ENCODE measurements at places on chromosomes 13 and 19. TPM values are rescaled to one million over a fixed set of nuclear protein-coding genes. Genes with fewer than 3 reads are reported as not detected.

DNA sequence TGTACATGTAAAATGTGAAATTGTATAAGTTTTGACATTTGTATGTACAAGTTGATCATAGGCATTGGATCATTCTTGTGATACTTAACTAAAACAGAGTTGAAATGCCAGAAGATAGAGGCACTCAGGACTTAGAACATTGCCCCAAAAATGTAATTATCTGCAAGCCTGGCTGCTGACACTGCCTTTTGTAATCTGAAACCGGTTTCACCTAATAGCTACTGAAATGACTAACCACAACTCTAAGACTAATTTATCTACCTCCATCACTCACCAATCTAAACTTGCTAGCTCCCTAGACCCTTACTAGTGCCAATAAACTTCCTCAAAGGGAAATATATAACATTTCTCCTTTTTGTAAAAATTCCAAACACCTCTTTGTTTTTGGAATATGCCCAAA is 2596.2 kb downstream of the PCDH9 start:
- no peaks in the 10 kb centered on the region for H3K27me3 ChIP-seq
- no peaks in the 10 kb centered on the region for H3K4me1 ChIP-seq
- H3K36me3 ChIP-seq = no peaks in the 10 kb centered on the region
- no peak overlapping the region for H3K27ac ChIP-seq
- H3K4me3 ChIP-seq = no peak overlapping the region
- no peak for DNase-seq

- H3K27me3 ChIP-seq = peaks cover 21% of the 10 kb centered on the region
- no peak overlapping the region for H3K4me3 ChIP-seq
- no peak for DNase-seq
Measured at GRCh38 chr13:95480131-95480545, 72.4 kb upstream of the CLDN10 start.

GRCh38 chr19:47143322-47144073 is 12.9 kb downstream of the SAE1 start:
- H3K27ac ChIP-seq = no peak overlapping the region
- H3K4me3 ChIP-seq = no peak overlapping the region
- DNase-seq = no peak
- peaks cover 11% of the 10 kb centered on the region for H3K4me1 ChIP-seq
- H3K36me3 ChIP-seq = peaks cover 29% of the 10 kb centered on the region

GRCh38 chr13:74097116-74097515 is 37.1 kb downstream of the KLF12 start:
- no peaks in the 10 kb centered on the region for H3K36me3 ChIP-seq
- no peak overlapping the region for H3K4me3 ChIP-seq
- H3K4me1 ChIP-seq = no peaks in the 10 kb centered on the region
- no peak overlapping the region for H3K27ac ChIP-seq

DNA sequence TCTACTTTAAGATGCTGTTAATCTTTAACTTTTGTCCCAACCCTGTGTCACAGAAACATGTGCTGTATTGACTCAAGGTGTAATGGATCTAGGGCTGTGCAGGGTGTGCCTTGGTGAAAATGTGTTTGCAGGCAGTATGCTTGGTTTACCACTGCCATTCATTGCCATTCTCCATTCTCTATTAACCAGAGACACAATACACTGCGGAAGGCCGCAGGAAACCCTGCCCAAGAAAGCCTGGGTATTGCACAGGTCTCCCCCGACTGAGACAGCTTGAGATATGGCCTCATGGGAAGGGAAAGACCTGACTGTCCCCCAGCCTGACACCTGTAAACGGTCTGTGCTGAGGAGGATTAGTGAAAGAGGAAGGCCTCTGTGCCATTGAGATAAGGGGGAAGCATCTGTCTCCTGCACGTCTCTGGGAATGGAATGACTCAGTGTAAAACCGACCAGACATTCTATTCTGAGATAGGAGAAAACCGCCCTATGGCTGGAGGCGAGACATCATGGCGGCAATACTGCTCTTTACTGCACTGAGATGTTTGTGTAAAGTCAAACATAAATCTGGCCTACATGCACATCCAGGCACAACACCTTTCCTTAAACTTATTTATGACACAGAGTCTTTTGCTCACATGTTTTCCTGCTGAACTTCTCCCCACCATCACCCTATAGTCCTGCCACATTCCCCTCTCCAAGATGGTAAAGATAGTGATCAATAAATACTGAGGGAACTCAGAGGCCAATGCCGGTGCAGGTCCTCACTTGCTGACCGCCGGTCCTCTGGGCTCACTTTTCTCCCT is 13.1 kb upstream of the ZNF888 start:
- H3K36me3 ChIP-seq = peaks cover 5% of the 10 kb centered on the region
- H3K4me1 ChIP-seq = no peaks in the 10 kb centered on the region
- no peak for DNase-seq

DNA sequence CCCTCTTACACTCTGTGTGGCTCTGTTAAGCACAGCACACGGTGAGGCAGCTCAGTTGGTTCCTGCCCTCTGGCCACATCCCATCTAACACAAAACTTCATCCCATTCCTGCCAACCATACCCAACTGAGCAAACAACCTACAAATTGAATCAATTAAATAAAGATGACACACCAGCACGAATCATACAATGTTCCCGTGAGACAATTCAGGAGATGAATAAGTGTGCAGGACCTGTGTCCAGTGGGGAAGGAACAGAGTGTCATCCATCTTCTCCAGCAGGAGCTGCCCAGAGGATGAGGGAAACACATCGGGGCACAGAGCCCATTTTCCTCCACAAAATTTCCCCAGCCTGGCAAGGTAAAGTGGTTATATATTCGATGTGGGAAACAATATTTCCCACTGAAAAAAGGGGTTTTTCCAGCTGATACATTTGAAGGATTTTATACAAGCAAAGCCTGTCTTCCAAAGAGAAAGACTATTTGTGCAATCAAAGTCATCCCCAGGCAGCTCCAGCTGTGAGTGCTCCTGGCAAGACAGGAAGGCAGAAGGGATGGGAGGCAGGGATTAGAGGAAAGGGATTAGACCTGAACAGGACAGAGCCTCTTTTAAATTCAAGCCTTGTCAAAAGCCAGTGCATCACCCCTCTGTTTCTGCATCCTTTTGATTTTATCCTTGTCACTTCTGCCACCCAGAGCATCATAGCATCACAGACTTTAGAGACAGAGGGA is 240.2 kb downstream of the LHFPL6 start:
- H3K27me3 ChIP-seq = no peaks in the 10 kb centered on the region
- H3K4me1 ChIP-seq = peaks cover 10% of the 10 kb centered on the region
- no peak overlapping the region for H3K27ac ChIP-seq

- no peak overlapping the region for H3K4me3 ChIP-seq
- DNase-seq = peak; percentile 23
- no peak overlapping the region for H3K27ac ChIP-seq
- no peaks in the 10 kb centered on the region for H3K36me3 ChIP-seq
- no peaks in the 10 kb centered on the region for H3K27me3 ChIP-seq
Measured at GRCh38 chr13:79966059-79966458, 374.9 kb downstream of the SPRY2 start.

GRCh38 chr13:31595563-31595962 is 143.8 kb upstream of the RXFP2 start:
- no peak overlapping the region for H3K4me3 ChIP-seq
- H3K27me3 ChIP-seq = no peaks in the 10 kb centered on the region
- no peak overlapping the region for H3K27ac ChIP-seq
- H3K4me1 ChIP-seq = no peaks in the 10 kb centered on the region
- H3K36me3 ChIP-seq = no peaks in the 10 kb centered on the region

GRCh38 chr13:99926014-99926731 is 45.4 kb downstream of the ZIC5 start:
- peak; percentile 16 for DNase-seq
- H3K27ac ChIP-seq = no peak overlapping the region
- H3K4me1 ChIP-seq = no peaks in the 10 kb centered on the region
- H3K4me3 ChIP-seq = no peak overlapping the region

DNA sequence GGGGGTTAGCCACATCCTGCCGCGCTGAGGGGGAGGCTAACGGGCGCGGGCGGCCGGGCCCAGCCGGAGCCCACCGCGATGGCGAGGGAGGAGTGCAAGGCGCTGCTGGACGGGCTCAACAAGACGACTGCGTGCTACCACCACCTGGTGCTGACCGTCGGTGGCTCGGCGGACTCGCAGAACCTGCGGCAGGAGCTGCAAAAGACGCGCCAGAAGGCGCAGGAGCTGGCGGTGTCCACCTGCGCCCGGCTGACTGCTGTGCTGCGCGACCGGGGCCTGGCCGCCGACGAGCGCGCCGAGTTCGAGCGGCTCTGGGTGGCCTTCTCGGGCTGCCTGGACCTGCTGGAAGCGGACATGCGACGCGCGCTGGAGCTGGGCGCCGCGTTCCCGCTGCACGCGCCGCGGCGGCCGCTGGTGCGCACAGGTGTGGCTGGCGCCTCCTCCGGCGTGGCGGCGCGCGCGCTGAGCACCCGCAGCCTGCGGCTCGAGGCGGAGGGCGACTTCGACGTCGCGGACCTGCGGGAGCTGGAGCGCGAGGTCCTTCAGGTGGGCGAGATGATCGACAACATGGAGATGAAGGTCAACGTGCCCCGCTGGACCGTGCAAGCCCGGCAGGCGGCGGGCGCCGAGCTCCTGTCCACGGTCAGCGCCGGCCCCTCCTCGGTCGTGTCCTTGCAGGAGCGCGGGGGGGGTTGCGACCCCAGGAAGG is 692 bp downstream of the RGS9BP start:
- H3K4me3 ChIP-seq = peak overlapping the region; percentile 57
- no peak overlapping the region for H3K27ac ChIP-seq
- H3K27me3 ChIP-seq = peaks cover 34% of the 10 kb centered on the region
- no peaks in the 10 kb centered on the region for H3K36me3 ChIP-seq

- DNase-seq = no peak
- H3K27me3 ChIP-seq = no peaks in the 10 kb centered on the region
- no peak overlapping the region for H3K4me3 ChIP-seq
- H3K36me3 ChIP-seq = 0 out of 2 replicates have a peak, but pooled peaks cover 2% of the 10 kb centered on the region
- H3K4me1 ChIP-seq = peaks cover 6% of the 10 kb centered on the region
Measured at GRCh38 chr13:100138859-100139491, 50.1 kb downstream of the PCCA start.

- H3K4me1 ChIP-seq = peaks cover 27% of the 10 kb centered on the region
- no peak overlapping the region for H3K4me3 ChIP-seq
- H3K27me3 ChIP-seq = no peaks in the 10 kb centered on the region
- H3K27ac ChIP-seq = no peak overlapping the region
- H3K36me3 ChIP-seq = no peaks in the 10 kb centered on the region
Measured at GRCh38 chr19:2546128-2547032, 70.5 kb downstream of the GADD45B start.

DNA sequence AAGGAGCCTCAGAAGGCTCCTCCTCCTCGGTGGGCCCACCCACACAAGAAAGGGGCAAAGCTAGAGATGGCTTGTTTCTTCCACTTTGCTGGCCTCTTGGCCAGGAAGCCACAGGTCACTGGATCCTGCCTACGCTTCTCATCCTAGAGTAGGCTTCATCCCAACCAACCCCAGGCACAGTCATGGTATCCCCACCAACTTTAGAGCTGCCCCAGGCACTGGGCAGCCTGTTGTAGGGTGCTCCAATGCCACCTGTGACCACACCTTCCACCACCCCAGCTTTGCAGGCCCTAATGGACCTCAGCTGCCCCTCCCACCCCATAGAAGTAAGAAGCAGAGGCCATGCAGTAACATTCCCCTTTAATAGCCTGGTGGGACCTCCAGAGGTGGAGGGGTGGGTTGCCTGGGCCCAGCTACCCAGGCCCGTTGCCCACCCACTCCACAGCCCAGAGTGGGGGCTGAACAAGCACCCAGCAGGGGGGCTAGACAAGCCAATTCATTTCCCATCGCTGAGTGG is 522 bp upstream of the CHMP2A start:
- H3K36me3 ChIP-seq = peaks cover 35% of the 10 kb centered on the region
- no peaks in the 10 kb centered on the region for H3K27me3 ChIP-seq
- DNase-seq = no peak
- H3K4me3 ChIP-seq = peak overlapping the region; percentile 40

DNA sequence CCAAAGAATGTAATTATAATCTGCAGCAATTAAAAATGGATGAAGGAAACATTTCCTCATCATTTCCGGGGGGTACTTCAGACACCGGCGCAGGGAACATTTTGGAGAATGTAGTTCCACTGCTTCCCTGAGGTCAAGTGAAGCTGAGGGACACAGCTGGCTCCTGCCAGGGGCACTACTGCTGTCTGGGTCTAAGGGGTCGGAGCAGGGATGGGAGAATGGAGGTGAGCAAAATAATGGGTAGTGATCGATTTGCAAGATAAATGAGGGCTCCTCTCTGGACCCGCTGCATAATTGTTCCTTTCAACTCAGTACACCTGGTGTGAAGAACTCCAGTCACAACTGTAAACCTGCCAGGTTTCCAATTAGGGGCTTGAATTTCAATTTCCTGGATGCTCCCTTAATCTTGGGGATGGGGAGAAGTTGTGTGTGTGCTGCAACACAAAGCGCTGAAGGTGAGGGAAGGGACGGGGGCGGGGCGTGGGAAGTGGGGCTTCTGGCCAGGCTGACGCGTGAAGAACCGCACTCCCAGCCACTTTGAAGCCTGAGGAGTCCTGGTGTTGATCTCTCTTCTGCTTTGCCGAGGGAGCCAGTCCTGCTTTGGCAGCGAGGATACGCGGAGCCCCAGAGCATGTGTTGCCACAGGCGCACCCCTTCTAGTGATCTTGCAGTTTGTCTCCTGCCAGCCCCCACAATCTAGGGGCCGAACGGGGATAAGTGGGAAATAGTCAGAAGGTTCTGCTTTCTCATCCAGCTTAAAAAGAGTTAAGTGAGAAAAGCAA is 57.9 kb upstream of the PCDH8 start:
- H3K27ac ChIP-seq = no peak overlapping the region
- no peaks in the 10 kb centered on the region for H3K36me3 ChIP-seq

DNA sequence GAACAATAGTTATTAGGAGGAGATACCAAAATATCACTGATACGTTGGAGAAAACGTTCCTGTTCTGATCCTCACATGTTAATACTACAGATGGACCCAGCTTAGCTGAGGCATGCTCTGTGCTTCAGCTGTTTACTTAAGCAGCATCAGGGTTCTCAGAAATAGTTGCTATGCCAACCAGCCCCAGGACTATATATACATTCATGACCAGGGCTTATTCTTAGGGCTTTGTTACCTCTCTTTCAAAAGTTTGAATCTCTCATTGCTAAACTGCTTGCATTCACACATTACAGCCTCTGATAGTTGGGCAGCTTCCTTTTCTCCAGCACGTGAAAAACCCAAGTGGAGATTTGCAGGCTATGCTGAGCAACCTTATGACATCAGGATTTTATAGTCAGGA is 800.4 kb downstream of the DIAPH3 start:
- H3K36me3 ChIP-seq = no peaks in the 10 kb centered on the region
- no peaks in the 10 kb centered on the region for H3K27me3 ChIP-seq
- H3K4me1 ChIP-seq = no peaks in the 10 kb centered on the region
- DNase-seq = no peak
- no peak overlapping the region for H3K4me3 ChIP-seq
- no peak overlapping the region for H3K27ac ChIP-seq

- H3K4me3 ChIP-seq = no peak overlapping the region
- H3K36me3 ChIP-seq = no peaks in the 10 kb centered on the region
- H3K4me1 ChIP-seq = no peaks in the 10 kb centered on the region
- H3K27me3 ChIP-seq = peaks cover 2% of the 10 kb centered on the region
Measured at GRCh38 chr13:40478775-40479174, 187.7 kb downstream of the FOXO1 start.

Gene MED16
- 8.1 TPM for total RNA-seq

Gene NAXD
- total RNA-seq = 10.2 TPM

Gene KIR2DL1
- total RNA-seq = not detected

Gene ZNF675
- total RNA-seq = 11.1 TPM

Gene CGB1
- not detected for total RNA-seq

Gene ZNF14
- 5.4 TPM for total RNA-seq

Gene KIR2DL4
- total RNA-seq = not detected

Gene PSG2
- 0.28 TPM for total RNA-seq

Gene SEMA6B
- total RNA-seq = 0.18 TPM

Gene FPR2
- not detected for total RNA-seq

All from IMR-90 (cell line).